SW 1271 (cell line): ENCODE measurements at places on chromosomes 4 and X.

DNA sequence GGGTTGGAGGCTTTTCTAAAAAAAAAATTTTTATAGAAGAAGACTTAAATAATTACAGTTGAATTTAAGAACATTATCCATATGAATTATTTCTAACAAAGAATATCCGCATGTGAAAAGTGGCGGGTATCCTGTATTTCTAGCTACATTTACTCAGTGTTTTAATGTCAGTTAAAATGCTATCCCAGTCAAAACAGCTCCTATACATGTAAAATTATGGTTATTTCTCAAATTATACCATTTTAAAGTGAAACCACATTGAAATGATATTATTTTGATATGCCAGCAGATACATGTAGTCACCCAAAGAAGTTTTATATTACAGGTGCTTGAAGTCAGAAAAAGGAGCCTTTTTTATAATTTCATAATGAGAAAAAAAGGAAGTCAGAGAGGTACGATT, 168.5 kb upstream of the ATOH1 start:
- DNase-seq = no peak

DNA sequence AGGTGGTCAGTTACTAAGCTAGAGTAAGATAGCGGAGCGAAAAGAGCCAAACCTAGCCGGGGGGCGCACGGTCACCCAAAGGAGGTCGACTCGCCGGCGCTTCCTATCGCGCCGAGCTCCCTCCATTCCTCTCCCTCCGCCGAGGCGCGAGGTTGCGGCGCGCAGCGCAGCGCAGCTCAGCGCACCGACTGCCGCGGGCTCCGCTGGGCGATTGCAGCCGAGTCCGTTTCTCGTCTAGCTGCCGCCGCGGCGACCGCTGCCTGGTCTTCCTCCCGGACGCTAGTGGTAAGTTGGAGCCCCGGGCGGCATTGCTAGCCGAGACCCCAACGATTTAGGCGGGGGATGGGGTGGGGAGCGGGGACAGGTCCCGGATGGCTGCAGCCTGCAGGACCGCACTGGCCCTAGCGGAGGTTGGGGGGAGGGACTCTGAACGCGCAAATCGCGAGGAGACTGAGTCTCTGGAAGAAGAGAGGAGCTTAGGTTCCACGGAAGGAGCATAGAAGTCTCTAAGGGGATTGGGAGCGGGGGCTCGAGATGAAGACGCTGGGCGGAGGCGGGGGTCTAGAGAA, 573 bp downstream of the HTR2C start:
- no peak for DNase-seq

DNA sequence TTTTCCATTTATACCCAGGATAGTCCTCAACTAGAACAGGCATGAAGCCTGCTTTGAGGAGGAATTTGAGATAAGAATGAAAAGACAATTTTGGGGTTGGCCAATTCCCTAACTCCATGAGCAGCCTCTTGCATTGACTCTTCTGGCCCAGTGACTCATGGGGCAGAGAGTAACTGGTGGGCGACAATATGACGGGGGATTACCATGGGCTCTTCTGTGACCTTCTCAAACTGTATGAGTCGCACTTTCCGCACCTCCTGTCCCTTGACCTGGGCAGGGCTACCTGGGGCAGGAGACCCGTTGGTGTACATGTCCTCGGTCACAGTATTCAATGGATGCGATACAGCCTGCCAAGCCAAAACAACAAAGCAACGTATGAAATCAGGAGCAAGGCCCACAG, 13.3 kb downstream of the MPP1 start:
- DNase-seq = no peak

GRCh38 chrX:9825129-9825790, 39.0 kb downstream of the SHROOM2 start:
- DNase-seq = no peak

DNA sequence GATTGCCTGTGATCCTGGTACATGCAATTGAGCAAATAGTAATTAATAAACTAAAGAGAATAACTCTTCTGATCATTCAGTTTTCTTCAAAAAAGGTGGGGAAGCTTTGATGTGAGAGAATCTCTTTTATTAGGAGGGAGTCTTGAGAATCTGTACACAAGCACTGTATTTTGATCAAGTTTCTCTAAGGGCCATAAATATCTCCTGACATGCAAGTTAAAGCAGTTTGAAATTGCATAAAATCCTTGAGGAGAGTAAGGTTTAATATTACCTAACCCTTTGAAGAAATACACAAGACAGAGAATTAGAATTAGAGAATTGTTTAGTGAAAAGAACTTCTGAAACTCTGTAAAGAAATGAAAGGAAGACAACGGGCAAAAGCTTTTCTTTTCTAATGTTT, 326.9 kb downstream of the FAT4 start:
- DNase-seq = no peak

GRCh38 chr4:104989371-104989770, 157.3 kb upstream of the TET2 start:
- DNase-seq = no peak

GRCh38 chrX:111719426-111720210, 38.6 kb downstream of the ALG13 start:
- DNase-seq = no peak

DNA sequence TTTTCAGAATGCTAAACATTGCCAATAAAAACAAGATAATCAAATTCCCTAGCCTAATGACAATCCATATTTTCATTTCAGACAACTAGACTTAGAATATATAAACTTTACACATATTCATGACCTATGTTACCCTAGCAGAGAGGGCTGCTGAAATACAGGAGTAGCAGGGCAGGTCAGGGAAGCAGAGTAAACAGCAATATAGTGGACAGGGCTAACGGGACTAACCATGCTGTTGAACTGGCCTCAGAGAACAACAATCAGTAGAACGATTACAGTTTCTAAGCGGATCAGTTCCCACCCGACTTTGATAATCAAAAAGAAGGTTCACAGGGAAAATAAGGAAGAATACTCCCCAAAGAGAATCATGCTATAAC, 14.0 kb downstream of the TBCK start:
- no peak for DNase-seq

DNA sequence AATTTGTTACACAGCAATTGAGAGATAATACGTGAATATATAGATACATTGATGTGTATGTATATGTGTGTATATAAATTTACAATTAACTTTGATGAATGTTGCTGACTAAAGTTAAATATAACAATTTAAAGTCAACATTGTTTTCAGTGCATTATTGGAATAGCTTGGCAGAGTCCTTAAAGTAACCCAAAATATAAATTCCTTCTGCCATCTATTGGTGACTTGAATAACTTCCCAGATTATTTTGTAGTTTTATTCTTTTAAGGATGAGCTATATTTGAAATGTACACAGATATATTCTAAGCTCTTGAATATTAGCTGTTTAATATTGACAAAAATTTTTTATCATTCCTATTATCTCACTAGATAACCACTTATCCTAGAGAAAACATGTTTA, 298.2 kb upstream of the FSTL5 start:
- DNase-seq = no peak

DNA sequence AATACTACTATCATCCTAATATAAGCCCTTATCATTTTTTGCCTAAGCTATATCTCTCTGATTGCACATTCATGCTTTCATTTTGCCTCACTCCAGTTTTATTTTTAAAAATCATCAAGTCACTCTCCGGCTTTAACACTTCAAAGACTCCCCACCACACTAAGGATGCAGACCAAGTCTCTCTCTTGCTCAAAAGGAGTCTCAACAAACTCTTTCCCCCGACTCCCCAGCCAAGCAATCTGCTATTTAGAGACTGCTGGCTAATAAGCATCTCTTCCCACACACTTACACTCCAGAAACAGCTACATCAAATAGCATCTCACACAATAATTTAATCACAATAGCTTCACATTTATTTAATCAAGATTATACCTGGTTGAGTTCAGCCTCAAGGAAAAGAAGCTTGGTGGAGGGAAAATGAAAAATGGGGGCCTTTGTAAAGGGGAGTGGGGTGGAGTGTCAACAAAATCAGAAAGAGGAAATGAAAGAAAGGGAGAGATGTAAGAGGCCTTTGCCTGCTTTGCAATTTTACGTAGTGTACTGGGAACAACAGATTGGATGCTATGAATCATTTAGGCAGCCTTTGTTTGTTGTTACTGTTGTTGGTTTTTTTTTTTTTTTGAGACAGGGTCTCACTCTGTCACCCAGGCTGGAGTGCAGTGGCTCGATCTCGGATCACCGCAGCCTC, 104.1 kb upstream of the MCF2 start:
- DNase-seq = no peak

DNA sequence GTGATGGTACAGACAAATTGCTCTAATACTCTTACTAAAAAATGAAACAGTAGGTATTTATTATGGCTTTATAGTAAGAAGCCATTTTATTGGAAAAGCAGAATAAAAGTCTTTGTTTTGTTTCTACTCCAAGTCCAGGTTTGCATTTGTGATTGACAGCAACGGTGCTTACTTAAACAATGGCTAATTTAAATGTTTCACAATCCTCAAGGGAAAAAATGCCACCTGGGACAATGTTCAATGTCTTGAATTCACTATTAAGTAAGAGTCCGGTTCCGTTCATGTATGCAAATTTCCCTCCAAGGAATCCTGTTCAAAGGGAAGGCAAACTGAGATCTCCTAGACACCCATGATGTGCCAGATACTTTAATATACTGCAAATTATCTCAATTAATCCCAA, 123.6 kb downstream of the RBM47 start:
- no peak for DNase-seq

DNA sequence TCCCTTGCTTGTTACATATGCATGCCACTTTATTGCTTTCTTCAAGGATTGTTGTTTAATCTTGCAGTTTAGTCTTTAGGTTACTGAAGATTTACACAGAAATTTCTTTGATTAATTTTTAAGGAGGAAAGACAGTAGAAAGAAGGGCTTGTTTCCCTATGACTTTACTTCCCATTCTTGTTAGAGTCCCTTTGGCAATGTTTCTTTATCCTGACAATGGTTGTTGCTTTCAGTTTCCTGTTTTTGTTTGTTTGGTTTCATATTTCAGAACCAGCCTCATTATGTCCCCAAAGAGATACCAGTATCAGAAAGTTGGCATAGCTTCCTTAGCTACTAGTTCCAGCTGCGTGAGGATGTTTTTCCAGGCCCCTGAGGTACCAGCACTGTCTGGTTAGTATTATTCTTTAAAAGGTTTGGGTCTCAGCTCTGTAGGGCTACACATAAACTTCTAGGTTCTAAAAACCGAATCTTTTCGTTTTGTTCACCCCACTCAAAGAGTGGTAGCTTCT, 61.3 kb upstream of the UNC5C start:
- DNase-seq = no peak

GRCh38 chrX:39689376-39690104, 408.2 kb downstream of the BCOR start:
- no peak for DNase-seq

- no peak for DNase-seq
Observed at GRCh38 chrX:41273638-41274037, 60.3 kb upstream of the DDX3X start.

- no peak for DNase-seq
Observed at GRCh38 chr4:154004507-154005170, 215.8 kb upstream of the SFRP2 start.

GRCh38 chrX:14356401-14356800, 172.9 kb upstream of the GLRA2 start:
- DNase-seq = no peak

- DNase-seq = no peak
Observed at GRCh38 chr4:82481506-82481840, 51.1 kb downstream of the ENOPH1 start.

DNA sequence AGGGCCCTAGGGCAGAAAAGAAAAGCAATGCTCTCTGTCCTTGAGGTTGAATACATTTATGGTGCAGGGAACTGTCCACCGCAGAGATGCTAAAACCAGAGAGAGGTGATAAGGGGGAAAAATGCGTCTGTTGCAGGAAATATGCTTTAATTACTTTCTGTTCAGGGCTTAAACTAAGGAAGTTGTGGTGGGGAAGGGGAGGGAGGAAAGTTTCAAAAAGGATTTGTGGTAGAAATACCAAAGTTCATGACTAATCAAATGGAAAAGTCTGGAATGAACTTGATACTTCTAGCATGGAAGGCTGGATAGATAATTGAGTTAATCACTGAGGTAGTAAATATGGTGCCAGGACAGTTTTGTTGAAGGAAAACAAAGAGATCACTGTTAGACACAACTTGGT, 99.0 kb downstream of the ASB9 start:
- DNase-seq = no peak

DNA sequence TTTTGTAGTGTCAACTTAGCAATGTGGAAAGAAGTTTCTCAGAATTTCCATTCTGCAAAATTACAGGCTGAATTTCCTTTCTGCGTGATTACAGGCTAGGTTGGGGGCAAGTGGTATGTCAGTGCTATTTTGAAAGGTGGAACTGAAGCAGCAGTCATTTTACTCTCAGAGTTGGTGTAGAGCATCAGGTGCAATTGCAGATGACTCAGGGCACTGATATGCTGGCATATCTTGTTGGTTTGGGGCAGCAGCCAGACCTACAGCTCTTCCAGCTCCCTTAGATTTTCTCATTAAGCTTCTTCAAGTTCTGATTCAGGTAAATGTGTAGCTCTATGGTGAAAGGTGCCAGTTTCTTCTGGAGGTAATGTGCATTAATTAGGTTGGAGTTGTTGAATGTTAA, 930.7 kb upstream of the PCDH10 start:
- DNase-seq = no peak

- no peak for DNase-seq
Observed at GRCh38 chr4:189265515-189265914, 675.2 kb upstream of the FRG1 start.

- no peak for DNase-seq
Observed at GRCh38 chrX:27522500-27522899, 59.4 kb upstream of the PPP4R3C start.

- no peak for DNase-seq
Observed at GRCh38 chr4:112423591-112423990, 92.4 kb downstream of the NEUROG2 start.

DNA sequence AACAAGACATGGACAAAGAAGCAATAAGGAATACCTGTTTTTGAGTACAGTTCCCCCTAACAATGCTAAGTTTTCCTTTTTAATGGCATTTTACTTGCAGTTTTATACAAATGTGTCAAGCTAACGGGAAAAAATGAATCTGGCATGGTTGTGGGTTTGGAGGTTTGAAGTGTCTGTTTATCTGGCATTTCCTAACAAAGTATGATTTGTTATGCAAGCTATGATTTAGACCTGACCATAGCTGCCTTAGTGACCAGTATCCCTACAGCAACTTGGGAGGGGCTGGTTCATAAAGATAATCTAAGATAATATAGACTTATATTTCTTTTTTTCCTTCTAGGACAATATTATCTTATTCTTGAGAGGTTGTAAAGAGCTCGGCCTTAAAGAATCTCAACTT, 60.6 kb downstream of the LIMCH1 start:
- no peak for DNase-seq

- DNase-seq = no peak
Observed at GRCh38 chrX:106649523-106650428, 38.0 kb downstream of the RADX start.

DNA sequence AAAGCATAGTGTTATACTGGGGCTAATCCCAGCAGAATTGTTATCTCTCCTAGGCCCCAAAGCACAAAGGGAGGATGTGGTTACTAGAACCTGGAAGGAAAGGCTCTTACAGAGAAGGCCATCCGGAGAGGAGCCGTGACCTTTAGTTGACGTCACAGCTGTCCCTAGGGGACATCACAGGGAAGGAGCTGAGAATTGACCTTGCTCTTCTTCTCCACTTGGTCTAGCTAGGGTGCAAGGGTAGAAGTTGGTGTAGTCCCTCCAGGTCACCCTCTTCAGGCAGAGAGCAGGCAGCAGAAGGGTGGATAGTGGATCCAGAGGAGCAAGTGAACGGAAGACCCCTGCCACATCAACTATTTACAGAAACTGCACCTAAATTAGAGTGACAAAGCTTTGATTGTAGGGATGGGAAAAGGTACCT, 22.8 kb upstream of the FGF2 start:
- no peak for DNase-seq

- DNase-seq = no peak
Observed at GRCh38 chr4:105551965-105552746, at the start of gene ARHGEF38. Gene ARHGEF38 (plus strand): TSS chr4:105552620. CDS start chr4:105552766, 146 bp downstream.
